ENCODE measurements at places on chromosomes 13 and 19.
A peak's percentile ranks its signal among the peaks of the same experiment; 100 is the strongest.

DNA sequence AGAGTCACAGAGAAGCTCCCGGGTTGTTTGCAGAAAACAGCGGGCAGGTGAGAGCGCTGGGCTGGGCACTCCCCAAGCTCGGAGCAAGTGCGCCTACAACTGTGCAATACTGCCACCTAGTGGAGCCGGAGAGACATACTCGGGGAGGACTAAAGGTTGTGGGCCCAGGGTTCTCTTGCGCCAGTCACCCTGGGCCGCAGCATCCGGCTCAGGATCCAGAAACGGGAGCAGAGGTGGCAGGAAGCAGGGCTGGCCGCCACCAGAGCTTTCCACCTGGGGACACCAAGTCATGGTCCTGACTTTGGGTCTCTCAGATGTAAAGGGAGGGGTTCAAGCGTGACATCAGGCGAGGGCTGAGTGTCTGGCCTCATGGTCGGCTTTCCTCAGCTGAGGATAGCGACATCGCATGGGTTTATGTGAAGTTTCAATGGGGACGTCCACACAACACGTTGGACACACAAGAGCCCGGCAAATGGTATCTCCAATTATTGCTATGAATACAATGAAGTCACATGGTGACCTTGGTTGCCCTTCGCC lies 11.2 kb upstream of the KLK4 start:
- peak; percentile 65 for DNase-seq

- DNase-seq: no peak
Observed at GRCh38 chr13:107289540-107289939, 721.6 kb upstream of the ARGLU1 start.

- DNase-seq: no peak
Observed at GRCh38 chr13:30847650-30848307, 58.3 kb upstream of the MEDAG start.

DNA sequence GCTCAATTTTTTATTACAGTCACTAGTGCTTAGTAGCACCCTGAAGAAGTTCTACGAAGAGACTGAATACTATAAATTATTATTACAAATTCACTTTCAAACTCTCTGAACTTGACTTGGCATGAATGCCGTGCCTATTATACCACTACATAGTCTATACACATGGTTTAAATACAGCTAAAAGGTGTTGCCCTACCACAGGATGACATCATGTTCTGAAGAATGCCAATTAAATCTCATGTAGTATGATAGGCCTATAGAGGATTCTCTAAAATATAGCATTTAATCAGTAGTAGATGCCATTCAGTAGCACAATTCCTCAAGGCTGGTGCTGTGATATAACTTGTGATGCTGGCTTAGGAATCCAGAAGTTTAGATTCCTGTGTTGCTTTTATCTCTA lies 16.7 kb upstream of the POSTN start:
- DNase-seq: no peak

- no peak for DNase-seq
Observed at GRCh38 chr19:55474269-55475265, 1.9 kb upstream of the ZNF628 start.

- no peak for DNase-seq
Observed at GRCh38 chr13:24764276-24764630, 284 bp downstream of the RNF17 start.
